Stimulated activated memory B cell treated with anti-CD40 and anti-IgM and Interleukin-4, amounts not matched to agents 10 μg/mL and 1 μg/mL and 100 μg/mL, for 72 hours (primary cell): ENCODE measurements at places on chromosomes 1 and 21.

DNA sequence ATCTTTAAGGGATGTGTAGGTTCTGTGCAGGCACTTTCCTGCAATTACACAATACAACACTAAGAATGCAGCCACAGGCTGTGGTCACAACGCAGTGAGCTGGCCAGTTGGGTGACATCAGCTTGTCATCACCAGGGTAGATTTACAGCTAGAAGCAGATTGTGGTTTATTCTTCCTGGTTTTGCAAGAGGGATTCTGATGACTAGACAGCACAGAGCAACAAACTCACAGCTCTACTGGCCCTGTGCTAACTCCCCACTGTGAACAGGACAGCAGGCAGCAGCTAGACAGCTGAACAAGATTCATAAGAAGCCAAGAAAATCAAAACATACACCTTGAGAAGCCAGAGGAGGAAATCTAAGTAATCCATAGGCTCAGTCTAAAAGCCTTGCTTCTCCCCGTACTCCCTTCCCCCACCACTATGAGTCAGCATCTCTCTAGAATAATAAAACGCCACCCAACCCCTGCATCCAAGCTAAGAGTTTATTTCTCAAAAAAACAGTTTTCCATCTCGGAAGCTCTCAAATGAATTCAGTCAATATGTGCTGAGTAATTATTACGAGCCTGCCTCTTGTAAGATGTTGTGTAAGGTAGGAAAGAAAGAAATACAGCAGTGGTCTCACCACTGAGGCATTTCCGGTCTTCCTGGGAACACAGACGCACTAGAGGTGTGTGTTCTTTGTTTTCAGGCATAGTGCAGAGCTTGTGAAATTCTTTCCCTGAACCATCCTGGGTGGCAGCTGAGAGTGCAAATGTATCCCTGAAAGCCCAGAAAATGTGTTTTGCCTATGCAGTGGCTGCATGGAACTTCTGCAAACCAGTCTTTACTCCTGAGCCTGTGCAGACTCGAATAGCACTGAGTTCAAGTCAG is 162.8 kb downstream of the NTPCR start:
- ATAC-seq, result no peak

GRCh38 chr1:213268221-213268620 is 217.2 kb downstream of the RPS6KC1 start:
- ATAC-seq, result no peak

DNA sequence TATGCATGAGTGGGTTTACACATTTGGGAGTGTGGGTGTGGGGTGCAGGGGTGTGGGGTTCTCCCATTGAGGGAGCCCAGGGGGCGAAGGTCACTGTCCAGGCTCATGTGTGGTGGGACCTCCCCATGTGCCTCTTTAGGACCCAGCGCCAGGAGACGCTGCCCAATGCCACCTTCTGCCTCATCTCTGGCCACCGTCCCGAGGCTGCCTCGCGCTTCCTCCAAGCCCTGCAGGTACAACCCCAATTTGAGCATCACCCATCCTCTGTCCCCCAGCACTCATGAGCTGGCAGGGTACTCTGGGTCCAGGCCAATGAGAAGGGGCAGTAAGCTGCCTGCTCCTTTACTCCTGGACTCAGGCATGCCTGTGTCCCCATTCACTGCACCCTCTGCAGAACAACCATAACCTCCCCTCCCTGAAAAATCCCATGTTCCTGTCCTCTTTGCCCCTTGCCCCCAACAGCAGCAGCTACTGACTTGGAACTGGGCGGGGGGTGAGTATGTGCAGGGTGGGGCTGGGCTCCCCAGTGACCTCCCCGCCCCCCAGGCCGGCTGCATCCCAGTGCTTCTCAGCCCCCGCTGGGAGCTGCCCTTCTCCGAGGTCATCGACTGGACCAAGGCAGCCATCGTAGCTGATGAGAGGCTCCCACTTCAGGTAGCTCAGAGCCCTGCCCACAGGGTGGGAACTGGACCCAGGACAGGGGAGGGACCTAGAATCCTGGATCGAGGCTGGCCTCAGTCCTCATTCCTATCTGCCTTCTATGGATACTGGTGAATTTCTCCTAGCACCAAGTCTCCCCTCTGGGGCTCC is 7.7 kb downstream of the EXTL1 start:
- ATAC-seq, result no peak

- no peak for ATAC-seq
These were observed 6.9 kb downstream of the PDPN start for GRCh38 chr1:13590486-13590885.

- ATAC-seq, result no peak
These were observed 26.4 kb downstream of the SPATA21 start for GRCh38 chr1:16410803-16411202.

DNA sequence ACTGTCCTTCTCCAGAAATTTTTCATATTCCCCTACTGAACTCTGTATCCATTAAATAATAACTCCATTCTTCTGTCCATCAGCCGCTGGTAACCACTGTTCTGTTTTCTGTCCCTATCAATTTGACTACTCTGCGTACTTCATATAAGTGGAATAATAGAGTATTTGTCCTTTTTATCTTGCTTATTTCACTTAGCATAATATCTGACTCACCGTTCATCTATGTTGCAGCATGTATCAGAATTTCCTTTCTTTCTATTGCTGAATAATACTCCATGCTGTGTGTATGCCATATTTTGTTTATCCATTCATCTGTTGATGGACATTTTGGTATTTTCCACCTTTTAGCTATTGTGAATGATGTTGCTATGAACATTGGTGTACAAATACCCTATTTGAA is 71.9 kb downstream of the CEP350 start:
- ATAC-seq, result no peak

GRCh38 chr1:157691285-157691920 is 9.2 kb downstream of the FCRL3 start:
- ATAC-seq, result peak; percentile 54

DNA sequence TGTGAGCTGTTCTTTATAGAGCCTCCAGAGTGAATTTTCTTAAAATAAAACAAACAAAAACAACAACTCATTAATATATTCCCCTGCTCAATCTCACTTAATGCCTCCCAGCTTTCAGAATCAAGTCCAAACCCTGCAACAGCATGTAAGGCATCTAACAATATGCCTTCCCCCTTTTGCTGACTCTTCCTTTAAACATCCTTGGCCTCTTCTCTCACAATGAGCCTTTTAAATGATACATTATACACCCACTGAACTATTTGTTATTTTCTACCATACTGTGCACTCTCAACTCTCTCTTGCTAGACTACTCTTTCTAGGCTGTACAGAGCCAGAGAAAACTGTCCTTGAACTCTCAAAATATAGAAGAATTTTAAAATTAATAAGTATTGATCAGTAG is 115.2 kb upstream of the SNX7 start:
- ATAC-seq, result no peak
